Stimulated activated CD4-positive, alpha-beta T cell treated with anti-CD3 and anti-CD28 coated beads, TNF-alpha, amount 100 ng/mL, for 1 hour (primary cell): ENCODE measurements at places on chromosomes 16 and 17.

DNA sequence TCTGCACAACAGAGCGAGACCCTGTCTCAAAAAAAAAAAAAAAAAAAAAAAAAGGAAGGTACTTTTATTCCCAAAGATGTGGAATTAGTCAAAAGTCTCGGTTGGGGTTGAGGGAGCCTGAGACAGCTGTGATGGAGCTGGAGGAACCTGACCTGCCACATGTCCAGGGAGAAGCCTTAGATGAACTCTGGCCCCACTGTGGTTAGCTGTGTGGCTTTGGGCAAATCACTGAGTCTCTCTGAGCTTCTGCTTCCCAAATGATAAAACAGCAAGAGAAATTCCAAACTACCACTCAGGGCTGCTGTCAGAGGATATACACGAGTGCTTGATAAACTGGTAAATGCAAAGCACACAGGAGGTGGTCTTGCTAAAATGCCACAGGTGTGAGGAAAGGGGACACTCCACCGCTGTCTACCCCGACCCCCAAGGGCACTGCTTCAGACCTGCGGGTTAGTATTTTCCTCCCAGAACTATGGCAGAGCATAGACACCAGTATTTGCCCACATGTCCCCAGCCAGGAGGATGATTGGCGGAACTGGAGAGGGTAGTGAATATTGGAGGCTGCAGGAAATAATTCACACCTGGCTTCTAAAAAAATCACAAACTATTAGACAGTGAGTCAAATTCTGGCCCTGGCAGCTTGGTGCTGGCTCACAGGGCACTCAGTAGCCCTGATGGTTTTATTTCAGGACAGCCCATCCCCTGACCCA, 14.7 kb downstream of the DRC3 start:
- DNase-seq, result no peak

DNA sequence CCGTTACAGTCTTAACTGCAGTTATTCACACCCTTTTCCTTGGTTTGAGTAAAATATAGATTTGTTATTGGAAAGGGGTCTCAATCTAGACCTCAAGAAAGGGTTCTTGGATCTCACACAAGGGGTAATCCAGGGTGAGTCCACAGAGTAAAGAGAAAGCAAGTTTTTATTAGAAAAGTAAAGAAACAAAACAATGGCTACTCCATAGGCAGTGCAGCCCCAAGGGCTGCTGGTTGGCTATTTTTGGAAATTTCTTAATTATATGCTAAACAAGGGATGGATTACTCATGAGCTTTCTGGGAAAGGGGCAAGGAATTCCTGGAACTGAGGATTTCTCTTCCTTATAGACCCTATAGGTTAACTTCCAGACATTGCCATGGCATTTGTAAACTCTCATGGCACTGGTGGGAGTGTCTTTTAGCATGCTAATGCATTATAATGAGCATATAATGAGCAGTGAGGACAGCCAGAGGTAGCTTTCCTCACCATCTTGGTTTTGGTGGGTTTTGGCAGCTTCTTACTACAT, 24.5 kb upstream of the MILR1 start:
- no peak for DNase-seq

GRCh38 chr17:40951011-40951622, 13.7 kb upstream of the KRT23 start:
- DNase-seq, result no peak

DNA sequence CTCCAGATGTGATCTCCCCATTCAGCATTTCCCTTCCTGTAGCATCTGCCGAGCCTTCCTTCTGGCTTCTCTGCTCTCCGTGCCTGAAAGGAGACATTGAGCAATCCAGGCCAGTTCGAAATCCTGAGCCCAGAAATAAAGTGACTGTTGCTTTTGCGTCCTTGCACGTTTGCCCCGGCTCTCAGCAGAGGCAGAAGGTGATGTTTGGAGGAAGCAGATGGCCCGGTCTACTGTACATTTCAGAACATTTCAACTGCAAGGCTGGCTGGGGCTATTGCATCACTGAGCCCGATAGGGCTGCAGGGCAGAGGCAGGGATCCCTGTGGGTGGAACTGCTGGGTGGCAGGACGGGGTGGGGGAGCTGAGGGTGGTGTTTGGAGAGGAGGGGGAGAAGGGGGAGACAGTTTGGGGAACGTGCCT, 29.4 kb downstream of the IRF8 start:
- no peak for DNase-seq
